NK-92 treated with Interleukin-12 subunit alpha and Interleukin-12 subunit beta, amount 100 ng/mL, for 24 hours (cell line): ENCODE measurements at places on chromosomes 2 and 18.

DNA sequence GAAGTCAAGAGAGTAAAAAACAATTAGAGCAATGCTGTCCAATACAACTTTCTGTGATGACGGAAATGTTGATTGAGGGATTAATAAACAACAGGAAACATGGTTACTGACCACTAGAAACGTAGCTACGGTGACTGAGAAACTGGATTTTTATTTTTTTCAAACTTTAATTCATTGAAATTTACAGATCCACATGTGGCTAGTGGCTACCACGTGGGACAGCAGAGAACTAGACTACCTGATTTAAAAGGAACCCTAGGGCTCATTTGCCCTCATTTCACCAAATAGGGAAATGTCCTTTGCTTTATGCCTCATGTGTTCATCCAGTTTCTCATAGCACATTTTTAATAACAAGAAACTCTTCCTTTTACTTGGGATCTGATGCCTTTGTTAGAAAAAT, 413.0 kb downstream of the TGIF1 start:
- no peak for DNase-seq

GRCh38 chr18:2150566-2150965, 420.7 kb downstream of the METTL4 start:
- DNase-seq: no peak

DNA sequence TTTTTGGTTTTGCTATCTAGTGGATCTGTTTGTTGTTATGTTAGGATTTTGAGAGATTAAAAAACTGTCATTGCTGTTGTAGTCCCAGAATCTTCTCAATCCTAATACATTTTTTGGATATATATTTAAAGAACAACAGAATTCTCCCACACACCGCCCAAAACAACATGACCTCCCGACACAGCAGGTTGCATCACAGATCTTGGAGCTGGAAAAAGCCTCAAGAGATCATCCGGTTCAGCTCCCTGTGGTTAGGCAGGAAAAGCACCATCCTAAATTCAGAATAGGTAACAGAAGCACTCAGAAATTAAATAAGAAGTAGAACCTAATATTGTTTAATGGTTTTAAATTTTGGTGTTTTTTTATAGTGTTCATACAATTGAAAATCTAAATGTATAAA, 251.4 kb upstream of the STON1 start:
- DNase-seq: no peak

- no peak for DNase-seq
Measured at GRCh38 chr2:47257946-47258348, 102.8 kb upstream of the STPG4 start.

DNA sequence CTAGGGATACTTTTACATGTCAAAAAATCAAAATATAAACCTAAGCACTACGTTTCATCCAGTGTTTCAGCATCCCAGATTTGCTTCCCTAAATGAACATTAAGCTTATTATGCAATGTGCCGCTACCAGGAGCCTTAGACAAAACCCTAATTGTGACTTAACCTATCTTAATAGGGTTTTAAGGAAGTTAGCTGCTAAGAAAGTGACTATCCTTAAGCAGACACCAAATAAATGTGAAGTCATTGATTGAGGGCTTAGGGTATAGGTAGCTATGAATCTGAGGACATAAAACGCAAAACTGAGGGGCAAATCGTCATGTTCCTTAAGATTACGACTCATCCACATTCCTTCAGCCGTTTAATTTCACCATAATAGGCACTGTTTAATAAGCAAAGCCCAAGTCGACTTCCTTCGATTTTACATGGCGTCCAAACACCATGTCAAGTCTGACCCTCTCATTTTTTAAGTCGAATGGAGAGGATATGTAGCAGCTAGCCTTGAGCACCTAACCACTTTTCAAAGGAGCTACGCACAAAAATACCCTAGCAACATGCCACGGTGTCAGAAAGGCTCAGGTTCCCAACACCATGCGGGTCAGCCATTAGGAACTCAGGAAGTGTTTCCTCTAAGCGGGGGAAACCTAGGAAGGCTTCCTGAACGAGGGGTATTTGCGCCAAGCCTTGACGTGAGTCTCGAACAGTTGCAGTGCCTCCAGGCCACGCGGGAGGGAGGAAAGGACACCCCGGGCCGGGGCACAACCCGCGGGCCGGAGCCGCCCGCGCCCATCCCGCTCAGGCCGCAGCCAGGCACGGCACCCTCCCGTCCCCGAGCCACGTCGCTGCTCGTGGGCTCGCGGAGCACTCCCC, 1.0 kb downstream of the HDLBP start:
- no peak for DNase-seq

DNA sequence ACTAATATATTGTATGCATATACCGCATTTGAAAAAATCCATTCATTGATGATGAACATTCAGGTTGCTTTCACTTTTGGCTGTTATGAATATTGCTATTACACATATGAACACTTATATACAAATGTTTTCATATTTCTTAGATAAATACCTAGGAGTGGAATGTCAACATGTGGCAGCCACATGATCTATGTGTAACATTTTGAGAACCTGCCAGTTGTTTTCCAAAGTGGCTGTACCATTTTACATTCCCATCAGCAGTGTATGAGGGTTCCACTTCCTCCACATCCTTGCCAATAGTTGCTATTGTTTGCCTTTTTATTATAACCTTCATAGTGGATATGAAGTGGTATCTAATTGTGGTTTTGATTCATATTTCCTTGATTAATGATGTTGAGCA, 40.5 kb downstream of the CCDC85A start:
- no peak for DNase-seq
